ENCODE measurements at places on chromosomes 6 and 20.

DNA sequence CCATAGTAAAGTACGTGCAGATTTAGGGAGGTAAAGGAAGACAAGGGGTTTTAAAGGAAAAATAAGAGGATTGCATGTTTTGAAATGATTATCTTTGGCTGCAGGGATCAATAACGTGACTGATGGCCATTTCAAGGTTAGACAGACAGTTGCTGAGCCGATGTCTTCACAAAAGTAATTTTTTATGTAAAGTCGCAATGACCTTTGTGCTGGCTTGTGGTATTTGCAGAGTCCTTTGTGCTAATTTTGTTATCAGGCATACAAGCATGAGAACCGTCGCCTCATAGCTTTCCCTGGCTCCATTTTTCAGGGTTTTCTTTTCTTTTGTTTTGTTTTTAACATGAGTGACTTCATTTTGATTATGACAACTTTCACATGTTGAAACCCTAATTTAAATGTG is 605.7 kb upstream of the GJE1 start:
- DNase-seq, result no peak

DNA sequence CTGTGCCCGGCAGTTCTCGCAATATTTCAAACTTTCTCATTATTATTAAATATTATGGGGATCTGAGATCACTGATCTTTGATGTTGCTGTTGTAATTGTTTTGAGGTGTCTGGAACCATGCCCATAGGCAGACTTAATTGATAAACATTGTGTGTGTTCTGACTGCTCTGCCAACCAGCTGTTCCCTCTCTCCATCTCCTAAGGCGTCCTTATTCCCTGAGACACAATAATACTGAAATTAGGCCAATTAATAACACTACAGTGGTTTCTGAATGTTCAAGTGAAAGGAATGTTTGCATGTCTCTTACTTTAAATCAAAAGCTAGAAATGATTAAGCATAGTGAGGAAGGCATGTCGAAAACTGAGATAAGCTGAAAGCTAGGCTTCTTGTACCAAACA is 7.6 kb downstream of the MAPK14 start:
- no peak for DNase-seq

DNA sequence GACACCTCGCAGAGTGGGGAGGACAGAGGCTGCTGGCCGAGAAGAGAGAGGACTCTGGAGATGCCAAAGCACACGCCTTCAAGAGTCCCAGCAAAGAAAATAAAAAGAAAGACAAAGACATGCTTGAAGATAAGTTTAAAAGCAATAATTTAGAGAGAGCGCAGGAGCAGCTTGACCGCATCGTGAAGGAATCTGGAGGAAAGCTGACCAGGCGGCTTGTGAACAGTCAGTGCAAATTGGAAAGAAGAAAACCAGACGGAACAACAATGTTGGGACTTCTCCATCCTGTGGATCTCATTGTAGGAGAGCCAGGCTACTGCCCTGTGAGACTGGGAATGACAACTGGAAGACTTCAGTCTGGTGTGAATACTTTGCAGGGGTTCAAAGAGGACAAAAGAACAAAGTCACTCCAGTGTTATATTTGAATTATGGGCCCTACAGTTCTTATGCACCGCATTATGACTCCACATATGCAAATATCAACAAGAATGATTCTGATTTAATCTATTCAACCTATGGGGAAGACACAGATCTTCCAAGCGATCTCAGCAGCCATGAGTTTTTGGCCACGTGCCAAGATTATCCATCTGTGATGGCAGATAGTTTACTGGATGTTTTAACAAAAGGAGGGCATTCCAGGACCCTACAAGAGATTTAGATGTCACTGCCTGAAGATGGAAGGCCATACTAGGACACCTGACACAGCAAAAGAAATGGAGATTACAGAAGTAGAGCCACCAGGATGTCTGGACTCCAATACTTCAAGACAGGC is 52.2 kb downstream of the REV3L start:
- no peak for DNase-seq

GRCh38 chr6:76342611-76343160 is 270.2 kb upstream of the IMPG1 start:
- no peak for DNase-seq

DNA sequence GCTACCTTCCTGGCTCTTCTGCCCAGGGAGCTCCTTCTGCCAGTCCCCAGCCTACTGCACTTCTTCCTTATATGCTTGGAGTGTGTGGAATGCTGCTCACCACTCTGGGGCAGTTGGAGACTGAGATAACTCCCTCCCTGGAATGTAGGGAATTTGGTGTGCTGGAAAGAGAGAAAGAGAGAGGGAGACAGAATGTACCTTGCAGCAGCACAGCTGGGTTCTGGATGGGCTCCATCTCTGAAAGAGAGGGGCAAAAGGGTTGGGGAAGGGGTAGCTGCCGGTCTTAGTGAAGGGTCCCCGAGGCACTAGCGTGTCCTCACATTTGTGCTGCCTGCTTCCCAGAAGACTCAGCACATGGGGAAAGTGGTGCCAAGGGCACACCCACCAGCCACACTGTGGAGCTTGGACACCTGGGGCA is 40.2 kb upstream of the DDR1 start:
- peak; percentile 24 for DNase-seq

DNA sequence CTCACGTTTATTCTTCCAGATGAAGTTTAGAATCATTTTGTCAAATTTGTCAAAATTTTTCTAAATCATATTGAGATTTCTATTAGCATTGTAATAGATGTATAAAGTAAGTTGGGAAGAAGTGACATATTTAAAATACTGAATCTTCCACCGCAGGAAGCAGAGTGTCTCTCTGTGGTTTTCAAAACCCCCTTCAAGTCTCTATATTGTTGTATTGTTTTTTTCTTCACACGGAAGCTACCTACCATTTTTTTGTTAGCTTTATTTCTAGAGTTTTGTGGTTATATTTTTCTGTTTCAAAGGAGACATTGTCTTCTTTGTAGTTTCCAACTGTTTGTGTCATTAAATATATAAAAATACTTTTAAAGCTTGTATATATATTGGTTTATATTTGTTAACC is 188.6 kb downstream of the ZDHHC14 start:
- no peak for DNase-seq

- no peak for DNase-seq
These were observed 49.7 kb downstream of the RBM38 start for GRCh38 chr20:57440678-57441509.

DNA sequence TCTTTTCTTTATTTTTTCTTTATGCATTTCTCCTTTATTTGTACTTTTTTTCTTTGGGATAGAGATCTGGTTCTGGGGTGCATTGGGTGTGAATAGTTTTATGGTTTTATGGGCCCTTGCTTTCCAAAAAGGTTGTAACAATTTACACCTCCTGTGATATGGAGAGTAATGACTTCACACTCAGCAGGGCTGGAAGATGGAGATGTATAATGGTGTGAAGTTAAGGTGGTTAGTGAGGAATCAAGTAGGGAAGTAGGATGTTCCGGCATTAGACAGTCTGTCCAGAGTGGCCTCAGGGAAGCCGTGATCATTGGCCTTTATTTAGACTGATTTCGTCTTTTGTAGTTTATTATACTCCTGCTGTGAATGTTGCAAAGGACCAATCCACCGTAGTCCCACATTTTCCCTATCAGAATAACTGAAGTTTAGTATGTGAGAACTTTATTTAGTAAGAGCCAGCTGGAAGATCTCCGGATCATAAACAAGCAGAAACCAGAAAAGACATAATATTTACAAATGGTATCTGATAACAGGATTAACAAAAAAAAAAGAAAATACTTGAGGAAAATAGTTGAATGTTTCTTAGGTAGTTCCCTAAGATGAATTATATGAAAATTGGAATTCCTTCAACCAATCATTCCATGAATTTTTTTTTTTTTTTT is 255.5 kb downstream of the TBC1D7 start:
- DNase-seq, result no peak

- no peak for DNase-seq
These were observed 9.8 kb downstream of the LYRM4 start for GRCh38 chr6:5250911-5251310.

Measured in brain microvascular endothelial cell (primary cell).